NCI-H2171 (cell line): ENCODE measurements at places on chromosomes 1 and 21.

DNA sequence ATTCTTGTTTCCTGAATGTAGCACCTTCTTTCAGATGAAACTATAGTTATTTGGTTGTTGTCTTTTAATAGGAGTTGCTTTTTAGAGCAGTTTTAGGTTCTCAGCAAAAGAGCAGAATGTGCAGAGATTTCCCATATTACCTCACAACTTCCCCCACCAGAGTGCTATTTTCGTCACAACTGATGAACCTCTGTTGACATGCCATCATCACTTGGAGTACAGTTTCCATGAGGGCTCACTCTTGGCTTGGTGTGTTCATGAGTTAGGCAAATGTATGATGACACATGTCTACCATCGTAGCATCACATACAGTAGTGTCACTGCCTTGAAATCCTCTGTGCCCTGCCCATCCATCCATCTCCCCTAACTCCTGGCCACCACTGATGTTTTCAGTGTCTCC, 3.7 kb downstream of the IBA57 start:
- DNase-seq = no peak

- no peak for DNase-seq
Measured at GRCh38 chr1:86522240-86522639, 24.6 kb upstream of the CLCA4 start.

GRCh38 chr1:221166559-221167318, 287.5 kb downstream of the HLX start:
- no peak for DNase-seq

DNA sequence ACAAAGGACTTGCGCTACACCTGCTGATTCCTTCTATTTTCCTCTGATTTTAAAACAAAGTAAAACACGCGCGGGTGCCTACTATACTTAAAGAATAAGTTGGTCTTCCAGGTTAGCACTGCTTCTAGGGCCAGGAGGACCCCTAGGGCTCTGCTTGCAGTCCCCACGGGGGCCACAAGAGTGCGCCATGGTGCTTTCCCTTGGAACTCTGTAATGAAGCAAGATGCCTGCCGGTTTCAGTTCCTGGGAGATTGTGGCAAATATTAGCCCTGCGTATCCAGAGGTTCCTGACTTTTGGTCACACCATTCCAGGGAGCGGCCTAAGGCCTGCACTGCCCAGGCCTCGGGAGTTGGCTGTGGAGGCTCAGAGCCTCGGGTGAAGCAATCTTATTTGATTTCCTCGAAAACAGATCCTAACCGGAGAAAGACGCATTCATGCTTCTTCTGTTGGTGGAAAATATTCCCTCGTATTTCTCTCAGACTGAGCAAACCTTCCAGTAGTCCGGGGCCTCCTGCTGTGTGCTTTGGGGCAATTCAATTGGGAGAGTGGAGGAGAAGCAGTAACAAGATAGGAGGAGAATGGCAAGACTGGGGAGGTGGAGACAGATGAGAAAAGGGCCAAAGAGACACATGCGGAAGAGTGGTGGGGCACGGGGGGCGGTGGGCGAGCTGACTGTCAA, 25.3 kb downstream of the ADAM30 start:
- peak; percentile 36 for DNase-seq

DNA sequence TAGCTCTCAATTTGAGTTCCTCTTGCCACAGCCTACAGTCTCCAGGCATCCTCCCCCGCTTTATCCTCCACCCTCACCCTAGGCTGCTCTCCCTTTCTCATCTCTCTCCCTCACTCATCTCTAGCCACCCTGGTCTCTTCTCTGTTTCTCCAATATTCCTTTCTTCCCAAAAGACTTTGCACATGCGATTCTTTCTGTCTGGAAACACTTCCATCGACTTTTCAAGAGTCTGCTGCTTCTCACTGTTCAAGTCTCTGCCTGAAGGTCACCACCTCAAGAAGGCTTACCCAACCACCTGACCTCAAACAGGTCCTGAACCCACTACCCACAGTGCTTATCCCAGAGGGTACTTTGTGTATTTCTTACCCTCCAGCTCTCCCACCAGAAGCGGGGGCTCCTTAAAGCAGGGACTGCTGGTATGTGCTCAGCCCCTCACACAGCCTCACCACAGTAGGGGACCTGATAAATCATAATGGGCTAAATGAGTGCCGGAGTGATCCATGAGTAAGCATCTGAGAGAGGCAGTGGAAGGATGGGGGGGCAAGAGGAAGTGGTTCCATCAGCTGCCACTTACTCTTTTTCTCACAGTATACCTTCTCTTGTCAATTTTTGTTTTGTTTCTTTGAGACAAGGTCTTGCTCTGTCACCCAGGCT, 14.3 kb upstream of the KRTAP19-8 start:
- DNase-seq = no peak

DNA sequence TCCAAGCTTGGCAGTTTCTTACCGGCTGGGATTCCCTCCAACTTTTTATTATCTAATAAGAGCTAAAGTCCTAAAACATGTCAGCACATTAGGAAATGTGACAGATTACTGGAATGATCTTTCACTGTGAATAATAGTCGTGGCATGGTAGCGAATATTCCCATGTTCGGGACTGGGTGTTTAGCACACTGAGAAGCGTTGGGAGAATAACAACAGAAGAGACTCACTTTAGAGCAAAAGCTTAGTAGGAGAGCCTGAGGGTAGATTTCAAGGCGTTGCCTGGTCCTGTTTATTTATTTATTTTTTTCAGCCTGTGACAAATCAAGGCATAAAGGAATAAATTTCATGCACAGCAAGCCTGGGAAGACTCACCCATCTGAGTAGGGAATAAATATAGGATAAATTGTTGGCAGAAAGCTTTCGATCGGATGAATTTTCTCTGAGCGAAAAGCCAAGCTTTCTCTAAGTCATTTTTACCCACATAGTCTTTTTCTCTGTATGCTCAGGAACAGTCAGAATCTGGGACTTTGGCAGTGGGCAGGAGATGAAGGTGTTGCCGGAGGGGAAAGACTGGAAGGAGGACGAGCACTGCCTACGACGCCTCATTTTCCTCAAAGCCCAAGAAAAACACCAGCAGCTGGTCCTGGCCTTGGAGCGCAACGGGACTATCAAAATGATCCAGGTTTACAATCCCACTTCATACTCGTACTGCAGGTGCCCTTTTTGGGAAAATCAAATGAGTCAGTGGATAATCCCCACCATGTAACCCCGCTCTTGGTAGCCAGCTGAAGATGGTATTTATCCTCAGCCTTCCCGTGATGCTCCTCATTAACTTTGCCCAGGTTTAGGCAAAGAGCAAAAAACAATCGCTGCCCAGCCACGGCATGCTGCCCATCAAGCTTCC, 97.2 kb downstream of the WDR64 start:
- DNase-seq = no peak

GRCh38 chr1:19405761-19406487, 79.4 kb downstream of the CAPZB start:
- peak; percentile 92 for DNase-seq

- no peak for DNase-seq
Measured at GRCh38 chr21:17554679-17555465, 42.0 kb downstream of the CXADR start.

GRCh38 chr1:204414016-204414415, 2.4 kb upstream of the PPP1R15B start:
- no peak for DNase-seq

DNA sequence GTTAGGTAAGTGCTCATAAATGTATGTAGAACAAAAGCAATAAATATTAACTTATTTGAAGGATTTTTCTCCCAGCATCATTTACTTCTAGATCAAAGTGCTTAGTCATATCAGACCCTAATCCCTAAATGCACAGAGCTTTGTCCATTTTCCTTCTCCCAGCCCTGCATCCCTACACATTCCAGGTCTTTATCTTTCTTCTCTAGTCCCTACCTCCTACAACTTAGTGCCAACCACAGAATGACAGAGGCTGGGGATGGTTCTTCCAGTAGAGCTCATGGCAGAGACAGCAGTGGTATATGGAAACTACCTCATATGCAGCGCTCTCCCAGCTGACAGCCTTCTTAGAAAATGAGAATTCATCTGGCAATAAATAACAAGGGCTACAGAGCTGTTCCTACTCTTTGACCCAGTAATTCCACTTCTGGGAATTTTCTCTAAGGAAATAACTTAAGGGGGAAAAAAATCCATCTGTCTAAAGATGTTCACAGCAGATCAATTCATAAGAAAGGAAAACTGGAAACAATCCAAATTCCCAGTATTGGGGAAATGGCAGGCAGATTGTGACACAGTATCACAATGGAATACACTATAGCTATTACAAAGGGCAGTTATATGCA, 62.9 kb upstream of the ROR1 start:
- no peak for DNase-seq
